ENCODE measurements at places on chromosomes 5 and 9.
A peak's percentile ranks its signal among the peaks of the same experiment; 100 is the strongest.

DNA sequence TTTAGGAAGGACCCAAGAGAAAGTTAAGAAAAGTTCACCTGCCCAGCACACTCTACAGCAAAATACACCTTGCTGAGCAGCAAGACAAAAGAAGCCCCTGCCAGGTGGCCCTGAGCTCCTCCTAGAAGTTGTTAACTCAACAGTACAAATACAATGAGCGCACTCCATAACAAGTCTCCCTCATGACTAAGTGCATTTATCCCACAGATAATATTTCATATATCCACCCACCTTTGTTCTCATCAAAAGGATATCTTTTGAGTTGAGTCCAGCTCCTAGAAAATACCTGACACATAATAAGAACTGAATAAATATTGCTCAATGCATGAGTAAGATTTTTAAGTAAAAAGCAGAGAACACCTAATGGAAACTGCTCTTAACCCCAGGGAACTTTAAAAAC is 73.3 kb downstream of the ABCA1 start:
- peak; percentile 71 for DNase-seq

DNA sequence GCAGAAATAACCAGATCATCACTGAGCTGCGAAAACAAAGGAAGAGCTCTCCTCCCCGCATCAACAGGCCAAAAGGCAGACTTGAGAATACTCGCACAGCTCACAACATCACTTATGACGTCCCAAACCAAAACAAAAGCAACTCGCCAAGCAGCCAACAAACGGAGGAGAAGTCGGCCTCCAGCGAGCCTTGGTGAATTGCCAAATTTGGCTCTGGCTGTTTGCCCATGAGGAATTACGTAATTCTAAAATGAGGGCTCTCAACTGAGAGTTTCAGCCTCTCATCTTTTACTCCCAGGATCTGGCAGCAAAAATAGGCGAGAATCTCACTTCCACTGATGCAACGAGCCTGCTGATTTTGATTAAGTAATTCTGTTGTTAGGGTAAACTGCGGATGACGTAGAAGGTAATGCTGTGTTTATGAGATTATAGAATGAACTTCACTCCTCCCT is 51.7 kb upstream of the SEMA6A start:
- DNase-seq: peak; percentile 88

- DNase-seq: no peak
Observed at GRCh38 chr5:65061250-65061973, 292.7 kb downstream of the CWC27 start.

GRCh38 chr9:70474413-70474812 is 60.0 kb upstream of the KLF9 start:
- DNase-seq: no peak

DNA sequence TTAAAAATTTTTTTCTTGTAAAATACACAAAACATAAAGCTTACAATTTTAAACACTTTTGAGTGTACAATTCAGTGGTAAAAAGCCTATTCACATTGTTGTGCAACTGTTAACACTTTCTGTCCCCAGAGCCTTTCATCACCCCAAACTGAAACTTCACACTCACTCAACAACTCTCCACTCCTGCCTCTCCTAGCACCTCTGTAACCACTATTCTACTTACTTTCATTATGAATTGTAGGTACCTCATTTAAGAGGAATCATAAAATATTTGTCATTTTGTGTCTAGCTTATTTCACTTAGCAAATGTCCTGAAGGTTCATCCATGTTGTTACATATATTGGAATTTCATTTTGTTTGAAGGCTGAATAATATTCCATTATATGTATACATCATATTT is 4.3 kb upstream of the ZNF510 start:
- DNase-seq: no peak

DNA sequence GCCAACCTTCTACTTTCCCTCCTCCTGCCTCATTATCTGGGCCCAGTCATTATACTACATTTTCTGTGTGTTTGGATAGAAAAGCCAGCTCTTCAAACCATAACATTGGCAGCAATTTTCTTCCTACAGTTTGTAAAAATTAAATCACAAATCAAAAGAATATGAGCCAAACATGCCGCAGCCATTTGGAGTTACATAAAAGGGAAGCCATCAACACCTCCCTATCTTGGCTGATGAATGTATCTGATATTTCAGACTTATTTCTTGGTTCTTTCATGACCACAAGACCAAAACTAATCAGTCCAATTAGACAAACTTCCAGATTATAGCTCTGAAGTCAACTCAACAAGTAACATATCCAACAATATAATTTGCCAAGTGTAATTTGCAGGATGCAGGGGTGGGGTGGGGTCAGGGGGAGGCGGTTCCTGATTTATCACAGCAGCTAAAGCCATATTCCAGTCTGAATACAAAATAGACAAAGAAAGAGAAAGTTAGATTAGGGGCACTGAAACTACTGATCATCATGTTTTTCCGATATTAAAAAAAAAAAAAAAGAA is 89.4 kb upstream of the CNTLN start:
- no peak for DNase-seq

DNA sequence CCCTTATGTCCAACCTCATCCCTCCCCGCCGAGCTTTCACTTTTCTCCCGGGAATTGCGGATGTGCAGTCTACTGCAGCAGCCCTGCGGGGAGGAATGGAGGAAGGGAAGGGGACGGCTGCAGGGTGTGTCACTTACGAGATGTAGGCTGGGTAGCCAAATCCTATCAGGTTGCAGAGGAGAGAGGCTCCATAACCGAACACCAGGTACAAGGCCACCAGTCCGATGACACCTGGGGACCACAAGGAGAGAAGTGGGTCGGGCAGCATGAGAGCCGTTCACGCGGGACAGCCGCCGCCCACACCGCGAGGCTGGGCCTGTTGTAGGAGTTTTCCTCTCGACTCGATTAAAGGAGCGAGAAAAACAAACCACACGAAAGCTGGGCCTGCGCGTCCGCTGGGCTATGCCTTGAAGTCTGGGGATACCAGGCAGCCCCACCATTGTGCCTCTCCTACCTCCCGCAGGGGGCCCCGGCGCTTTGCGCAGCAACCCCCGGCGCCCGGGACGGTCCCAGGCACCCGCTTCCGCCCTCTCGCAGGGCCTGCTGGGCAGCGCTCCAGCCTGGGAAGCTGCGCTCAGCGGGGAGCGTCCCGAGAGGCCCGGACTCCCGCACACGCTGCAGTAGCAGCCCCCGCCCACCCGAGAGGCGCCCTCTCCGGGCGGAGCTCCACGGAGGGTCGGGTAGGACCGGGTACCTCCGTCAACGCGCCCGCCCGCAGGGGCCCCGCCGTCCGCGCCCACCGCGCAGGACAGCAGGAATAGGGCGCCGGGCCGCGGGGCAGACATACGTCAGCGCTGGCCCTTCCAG is 798 bp downstream of the REEP5 start:
- DNase-seq: peak; percentile 72

GRCh38 chr5:40453689-40454088 is 226.0 kb upstream of the PTGER4 start:
- DNase-seq: no peak

DNA sequence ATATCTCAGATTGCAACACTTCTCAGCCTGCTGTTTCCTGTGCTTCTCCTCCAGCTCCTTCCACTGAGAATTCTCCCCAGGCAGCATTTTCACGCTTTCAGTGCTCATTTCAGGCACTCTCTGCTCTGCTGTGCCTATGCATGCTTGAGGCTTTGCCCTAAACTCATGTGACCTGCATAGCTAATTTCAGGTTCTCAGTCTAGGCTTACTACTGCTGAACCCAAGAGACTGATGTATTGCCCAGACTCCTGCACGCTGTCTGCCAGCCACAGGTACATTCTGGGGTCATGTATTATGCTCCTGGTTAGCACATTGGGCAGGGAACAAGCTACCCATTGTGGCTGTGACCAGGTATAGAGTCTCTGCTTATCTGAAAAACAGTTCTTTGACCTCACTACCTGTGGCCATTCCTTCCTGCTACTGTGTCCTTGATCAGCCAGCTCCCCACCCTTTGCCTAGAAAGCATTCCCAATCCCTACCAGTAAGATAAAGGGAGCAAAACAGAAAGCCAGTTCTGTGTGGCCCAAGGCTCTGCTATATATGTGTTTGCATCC is 34.7 kb downstream of the PIP5K1B start:
- DNase-seq: no peak

All from COR-L47 (cell line).